ENCODE measurements at places on chromosomes 16 and 17.

DNA sequence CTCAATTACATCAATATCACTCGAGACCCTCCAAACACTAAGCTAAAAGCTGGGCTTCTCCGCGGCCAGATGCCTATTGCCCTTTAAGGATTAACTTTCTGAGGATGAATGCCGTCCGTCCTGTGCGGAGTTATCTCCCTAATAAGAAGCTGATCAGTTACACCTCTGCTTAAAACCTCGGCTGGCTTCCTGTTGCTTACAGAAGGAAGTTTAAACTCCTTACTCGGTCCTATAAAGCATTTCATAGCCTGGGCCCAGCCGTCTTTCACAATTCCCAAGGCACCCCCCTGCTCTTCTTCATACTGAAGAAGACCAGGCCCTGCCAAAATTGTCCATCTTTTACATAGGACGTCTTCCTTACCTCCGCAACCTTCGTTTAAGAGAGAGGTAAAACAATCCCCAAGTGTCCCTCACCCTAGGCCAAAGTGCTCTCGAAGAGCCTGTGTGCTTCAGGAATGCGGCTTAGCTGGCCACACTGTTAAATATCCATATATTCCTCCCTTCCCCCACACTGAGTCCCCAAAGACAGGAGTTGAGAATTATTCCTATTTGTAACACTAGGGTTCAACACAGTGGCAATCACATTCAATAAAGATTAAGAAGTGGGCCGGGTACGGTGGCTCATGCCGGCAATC, 112.6 kb upstream of the IRX5 start:
- DNase-seq = no peak

GRCh38 chr17:78144736-78145641, 1.2 kb upstream of the C17orf99 start:
- DNase-seq = no peak

- DNase-seq = no peak
Measured at GRCh38 chr16:11249233-11250061, 6.6 kb downstream of the SOCS1 start.

DNA sequence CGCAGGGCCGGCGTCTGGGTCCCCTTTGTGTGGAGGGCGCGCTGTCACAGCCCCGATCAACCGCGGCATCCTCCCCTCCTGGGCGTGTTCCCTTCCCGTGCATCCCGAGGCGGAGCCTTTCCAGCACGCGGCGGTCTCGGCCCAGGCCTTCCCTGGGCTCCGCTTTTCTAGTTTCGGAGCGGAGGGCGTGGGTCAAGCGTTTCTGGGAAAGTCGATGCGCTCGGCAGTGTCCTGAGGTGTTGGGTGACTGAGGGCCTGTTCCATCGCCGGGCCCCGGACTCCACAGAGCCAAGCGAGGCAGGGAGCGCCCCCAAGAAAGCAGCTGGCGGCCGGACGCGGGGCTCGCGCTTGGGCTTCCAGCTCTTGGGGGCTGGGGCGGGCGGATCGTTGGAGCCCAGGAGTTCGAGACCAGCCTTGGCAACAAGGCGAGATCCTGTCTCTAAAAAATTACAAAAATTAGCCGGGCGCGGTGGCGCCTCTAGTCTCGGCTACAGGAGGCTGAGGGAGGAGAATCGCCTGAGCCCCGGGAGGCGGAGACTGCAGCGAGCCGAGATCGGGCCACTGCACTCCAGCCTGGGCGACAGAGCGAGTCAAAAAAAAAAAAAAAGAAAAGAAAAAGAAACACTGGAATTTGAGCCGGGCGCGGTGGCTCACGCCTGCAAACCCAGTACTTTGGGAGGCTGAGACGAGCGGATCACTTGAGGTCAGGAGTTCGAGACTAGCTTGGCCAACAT, 806 bp downstream of the IFT140 start:
- no peak for DNase-seq

GRCh38 chr16:87525352-87525751, 32.5 kb upstream of the ZCCHC14 start:
- no peak for DNase-seq

GRCh38 chr16:4537376-4538343, 913 bp downstream of the CDIP1 start:
- DNase-seq = no peak

DNA sequence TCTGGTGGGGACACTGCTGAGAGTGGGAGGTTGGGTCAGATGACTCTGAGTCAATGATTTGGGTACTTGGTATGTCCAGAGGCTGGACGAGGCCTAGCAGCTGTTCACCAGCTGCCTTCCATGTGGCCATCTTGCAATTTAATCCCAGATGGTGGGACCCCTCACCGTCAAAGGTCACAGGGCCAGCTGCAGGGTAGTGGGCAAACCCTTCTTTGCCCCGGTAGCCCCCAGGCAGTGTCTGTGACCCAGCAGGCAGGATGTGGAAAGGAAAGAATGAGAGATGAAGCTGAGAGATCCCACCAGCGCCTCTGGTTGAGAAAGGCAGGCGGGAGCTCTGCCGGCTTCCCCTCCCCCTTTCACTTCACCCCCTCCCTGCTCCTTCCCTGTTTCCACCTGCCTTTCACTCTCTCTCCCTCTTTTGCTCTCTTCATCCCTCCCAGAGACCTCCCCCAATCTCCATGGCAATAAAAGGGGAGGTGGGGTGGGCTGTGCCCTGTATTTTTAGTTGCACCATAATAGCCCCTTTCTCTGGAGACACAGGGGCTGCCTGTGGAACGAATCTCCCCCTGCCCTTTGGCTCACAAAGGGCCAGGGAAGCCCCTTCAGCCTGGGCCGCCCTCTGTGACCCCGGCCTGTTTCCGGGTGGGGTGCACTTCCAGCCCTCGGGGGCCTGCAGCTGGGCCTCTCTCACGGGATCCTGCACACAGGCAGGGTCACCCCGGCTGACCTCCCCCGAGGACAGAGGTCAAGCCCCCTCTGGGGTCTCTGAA, 20.2 kb downstream of the CDK5RAP3 start:
- no peak for DNase-seq

GRCh38 chr17:43832976-43833829, at the start of gene MPP3:
Gene MPP3, minus strand, starts transcription at chr17:43833146. Its CDS starts 1,240 bp downstream, at chr17:43831906.
- DNase-seq = peak; percentile 54

DNA sequence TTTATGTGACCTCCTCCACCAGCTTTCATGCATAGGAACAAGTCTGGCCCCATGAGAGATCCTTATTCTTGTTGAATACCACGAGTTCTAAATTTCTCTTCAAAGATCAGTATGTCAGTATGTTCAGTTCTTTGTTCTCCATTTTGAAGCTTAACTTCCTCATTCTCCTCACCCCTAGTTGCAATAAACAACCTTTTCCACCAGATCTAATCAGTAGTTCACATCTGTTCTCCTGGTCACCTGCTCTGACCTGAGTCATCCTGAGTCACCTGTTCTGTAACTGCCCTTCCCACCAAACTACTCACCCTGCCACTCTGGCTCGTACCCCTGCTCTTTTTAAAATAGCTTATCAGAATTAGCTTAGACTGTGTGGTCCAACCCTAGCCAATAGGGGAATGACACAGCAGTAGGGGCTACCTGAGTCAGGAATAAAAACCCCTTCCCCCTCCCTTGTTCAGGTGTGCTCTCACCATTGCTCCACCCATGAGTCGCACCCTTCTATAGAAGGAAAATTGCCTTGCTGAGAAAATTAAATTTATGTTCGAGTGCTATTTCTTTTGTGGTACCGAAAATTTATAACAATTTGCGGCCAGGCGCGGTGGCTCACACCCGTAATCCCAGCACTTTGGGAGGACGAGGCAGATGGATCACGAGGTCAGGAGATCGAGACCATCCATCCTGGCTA, 94.6 kb downstream of the EMP2 start:
- DNase-seq = no peak

- DNase-seq = no peak
Measured at GRCh38 chr17:39769974-39770587, 32.3 kb downstream of the GRB7 start.

DNA sequence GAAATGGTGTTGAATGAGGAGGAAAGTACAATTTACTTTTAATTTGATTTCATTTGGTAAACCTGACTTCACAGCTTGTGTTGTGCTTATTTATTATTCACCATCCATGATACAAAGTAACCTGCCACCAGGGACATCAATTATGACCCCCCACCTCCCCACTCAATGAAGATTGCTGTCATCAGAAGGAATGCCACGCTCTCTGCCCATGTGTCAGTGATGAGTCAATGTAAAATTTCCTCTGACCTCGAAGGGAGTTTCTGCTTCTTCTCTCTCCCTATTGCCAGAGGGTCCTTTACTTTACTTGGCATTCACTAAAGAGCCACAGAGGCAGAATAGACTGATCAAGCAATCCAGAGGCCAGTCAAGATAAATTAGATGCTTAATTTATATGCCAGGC, 759.7 kb downstream of the CDH11 start:
- DNase-seq = no peak

DNA sequence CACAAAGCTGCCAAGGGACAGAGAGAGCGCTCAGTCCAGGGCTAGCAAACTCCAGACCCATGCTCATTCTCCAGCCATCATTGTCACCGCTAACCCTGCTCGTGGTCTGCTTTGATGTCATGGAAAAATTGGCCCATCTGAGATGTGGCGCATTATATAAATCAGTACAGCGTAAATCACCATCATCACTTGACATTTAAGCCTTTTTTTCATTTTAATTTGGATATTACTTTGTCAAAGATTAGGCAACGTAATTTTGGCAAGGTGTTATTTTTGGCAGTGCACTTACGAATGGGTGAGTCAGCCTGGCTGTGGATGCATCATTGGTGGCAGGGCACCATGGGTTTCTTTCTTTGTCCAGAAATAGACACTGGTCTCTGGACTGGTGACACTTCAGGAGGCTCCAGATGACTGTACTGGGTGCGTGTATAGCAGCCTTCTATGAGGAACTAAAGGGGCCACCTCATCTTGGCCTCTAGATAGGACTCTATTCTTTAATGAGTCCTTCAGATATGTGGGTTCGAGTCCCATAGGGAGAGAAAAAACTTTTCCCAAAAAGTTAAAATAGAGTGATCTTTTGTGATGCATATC, 166.3 kb downstream of the MSI2 start:
- no peak for DNase-seq

DNA sequence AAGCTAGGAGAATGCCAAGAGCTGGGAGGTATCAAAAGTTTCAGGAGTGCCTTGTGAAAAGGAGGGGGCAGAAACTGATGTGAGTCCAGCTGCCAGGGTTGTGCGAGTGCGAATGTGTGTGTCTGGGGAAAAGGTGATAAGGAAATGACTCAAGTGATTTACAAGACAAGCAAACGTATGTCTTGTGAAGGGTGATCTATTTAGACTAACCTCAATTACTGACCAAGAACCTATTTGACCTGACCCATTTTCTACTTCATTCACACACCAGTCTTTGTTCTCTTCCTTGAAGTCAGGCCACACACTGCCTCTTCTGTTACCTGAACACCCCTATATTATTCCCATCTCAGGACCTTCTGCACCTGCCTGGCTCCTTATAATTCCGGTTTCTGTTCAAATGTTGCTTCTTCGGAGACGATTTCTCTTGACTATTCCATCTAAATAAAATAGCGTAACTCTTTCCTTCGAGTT, 1.0 kb downstream of the GDE1 start:
- DNase-seq = no peak

GRCh38 chr17:68853439-68853838, 101.8 kb downstream of the ABCA8 start:
- no peak for DNase-seq

GRCh38 chr17:37553401-37553966, 55.7 kb downstream of the SYNRG start:
- no peak for DNase-seq

- no peak for DNase-seq
Measured at GRCh38 chr17:38338053-38338452, 5.7 kb downstream of the GPR179 start.

DNA sequence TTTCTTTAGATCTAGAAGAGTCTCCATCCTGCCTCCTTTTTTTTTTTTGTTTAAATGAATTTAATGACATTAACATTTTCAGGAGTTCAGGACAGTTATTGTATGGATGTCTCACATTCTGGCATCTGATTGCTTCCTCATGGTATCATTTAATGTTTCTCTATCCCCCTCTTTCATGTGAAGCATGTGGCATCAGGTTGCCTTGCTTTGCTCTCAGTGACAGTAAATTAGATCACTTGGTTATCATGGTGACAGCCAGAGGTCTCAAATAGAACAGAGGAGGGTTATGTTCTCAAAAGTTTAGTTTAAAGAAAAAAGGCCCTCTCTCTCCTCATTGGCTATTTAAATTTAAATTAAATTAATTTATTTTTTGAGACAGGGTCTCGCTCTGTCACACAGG, 74.1 kb downstream of the WWP2 start:
- DNase-seq = no peak

DNA sequence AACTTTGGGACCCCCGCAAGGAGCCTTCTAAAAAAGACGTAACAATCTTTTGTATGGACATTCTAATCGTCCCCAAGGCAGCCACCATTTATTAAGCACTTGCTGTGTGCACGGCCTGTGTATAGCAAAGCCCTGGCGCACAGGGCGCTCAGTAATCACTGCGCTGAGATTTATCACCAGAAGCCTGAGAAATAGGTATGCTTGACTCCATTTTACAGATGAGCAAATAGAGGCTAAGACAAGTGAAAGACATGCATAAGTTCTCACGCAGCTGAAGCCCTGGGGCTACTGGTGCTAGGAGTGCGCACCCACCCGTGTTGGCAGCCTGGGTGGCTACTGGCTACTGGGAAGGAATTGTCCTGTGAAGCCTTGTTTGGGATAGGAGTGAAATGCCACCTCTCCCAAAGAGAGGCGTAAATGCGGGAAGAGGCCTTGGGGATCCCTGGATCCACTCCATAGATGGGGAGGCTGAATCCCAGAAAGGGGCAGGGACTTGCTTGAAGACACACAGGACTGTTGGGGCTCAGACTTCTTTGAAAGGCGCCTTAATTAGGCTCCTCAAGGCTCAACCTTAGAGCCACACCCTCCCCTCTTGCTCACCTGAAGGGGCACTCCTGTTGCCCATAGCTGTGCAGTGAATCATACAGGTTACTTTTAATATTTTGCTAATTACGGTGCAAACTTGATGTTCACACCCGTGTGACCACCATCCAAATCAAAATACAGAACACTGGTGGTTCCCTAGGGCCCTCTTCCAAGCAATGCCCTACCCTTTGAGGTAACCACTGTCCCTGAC, 634 bp upstream of the NATD1 start:
- no peak for DNase-seq

DNA sequence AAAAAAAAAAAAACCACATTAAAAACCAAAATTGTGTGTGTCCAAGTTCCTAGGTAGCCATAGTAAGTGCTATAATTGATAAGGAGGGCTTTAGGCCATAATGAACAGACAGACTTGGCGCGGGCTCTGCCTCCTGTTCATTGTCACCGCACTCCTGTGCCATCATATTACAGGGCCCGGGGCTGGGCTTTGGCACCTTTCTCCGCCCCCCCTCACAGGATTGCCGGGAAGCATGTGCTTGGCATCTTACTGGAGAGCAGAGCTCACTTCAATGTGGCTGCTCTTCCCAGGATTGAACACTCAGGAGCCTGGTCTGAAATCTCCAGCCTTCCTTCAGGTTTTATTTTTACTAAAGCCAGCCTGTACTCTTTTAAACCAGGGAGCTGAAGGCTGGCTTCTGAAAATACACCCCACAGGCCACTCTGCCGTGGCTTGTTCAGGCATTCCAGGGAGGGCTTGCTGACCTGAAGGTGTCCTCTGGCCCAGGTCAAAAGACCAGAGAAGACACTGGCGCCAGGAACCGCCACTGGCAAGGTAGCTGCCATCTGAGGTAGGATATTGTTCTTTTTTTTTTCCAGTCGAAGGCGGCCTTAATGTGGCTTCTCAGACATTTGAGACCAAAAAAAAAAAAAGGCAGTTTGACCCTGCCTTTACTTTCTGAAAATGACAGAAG, 39.3 kb downstream of the DHRS7B start:
- DNase-seq = no peak

GRCh38 chr16:31451681-31452351, 7.5 kb upstream of the ARMC5 start:
- no peak for DNase-seq

All from putamen (tissue), 1 donor.